AG04450 (cell line): ENCODE measurements at places on chromosomes 2 and 18.
A peak's percentile ranks its signal among the peaks of the same experiment; 100 is the strongest.

GRCh38 chr2:53820711-53821110 lies 33.9 kb downstream of the ERLEC1 start:
- DNase-seq = no peak

- DNase-seq = no peak
Measured at GRCh38 chr18:33706391-33706790, 128.4 kb downstream of the ASXL3 start.

GRCh38 chr2:46302005-46302695 lies 4.9 kb downstream of the EPAS1 start:
- no peak for DNase-seq

DNA sequence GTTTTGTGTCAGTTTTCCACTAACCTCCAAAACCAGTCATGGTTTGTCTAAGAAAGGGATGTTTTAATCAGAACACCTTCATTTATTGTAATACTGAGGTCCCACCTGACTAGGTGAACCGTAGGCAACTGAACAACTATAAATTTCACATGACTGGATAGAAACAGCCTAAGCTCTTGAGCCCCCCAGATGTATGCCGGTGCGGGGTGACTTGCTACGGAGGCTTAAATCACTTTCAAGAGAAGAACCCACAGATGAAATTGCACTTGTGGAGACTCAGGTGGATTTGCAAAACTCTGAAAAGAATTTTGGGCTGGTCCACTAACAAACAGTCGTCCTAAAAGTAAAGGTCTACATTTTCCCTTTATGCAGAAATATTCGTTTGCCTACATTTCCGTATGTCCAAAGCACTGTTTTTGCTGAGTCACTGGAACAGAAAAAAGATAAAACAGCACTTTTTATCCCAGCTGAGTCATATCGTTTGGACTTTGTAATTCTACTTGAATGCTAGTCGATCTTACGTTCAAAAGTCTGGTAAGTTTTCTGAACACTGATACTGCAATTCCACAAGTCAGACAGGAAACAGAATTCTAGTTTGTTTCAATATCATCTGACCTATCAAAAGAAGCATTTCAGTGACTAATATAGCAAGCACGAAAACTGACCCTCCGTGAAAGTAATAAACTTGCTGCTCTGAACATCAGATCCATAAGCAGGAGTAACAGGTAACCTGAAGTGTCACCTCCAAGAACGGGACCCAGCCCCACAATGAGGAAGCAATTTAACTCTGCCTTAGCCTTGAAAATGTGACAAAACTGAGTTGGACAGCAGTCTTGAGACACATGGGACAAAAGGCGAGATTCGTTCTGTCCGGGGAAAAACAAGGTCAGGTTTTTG lies 18.1 kb downstream of the ZNF516 start:
- peak; percentile 84 for DNase-seq

- DNase-seq = no peak
Measured at GRCh38 chr2:78757191-78757590, 268.3 kb upstream of the REG3G start.

DNA sequence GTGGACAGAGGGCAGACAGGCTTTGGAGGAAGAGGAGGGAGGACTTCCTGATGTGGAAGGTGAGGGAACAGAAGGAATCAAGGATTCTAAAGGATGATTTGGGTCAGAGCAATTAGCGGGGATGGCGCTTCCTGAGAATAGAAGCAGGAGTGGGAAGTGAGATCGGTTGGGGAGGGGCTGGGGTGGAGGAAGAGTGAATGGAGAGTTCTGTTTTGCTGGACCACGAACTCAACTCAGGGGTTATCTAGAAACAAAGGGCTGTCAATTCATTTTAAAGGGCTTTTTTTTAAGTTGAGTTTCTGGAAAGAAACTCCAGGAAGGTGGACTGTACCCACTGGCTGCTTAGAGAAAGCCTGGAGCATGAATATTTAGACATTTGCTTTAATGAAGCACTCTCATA lies 54.9 kb downstream of the BCL2L11 start:
- no peak for DNase-seq

- no peak for DNase-seq
Measured at GRCh38 chr2:100683231-100683630, 120.4 kb downstream of the PDCL3 start.

- DNase-seq = no peak
Measured at GRCh38 chr2:134782792-134783191, 55.6 kb upstream of the ACMSD start.

DNA sequence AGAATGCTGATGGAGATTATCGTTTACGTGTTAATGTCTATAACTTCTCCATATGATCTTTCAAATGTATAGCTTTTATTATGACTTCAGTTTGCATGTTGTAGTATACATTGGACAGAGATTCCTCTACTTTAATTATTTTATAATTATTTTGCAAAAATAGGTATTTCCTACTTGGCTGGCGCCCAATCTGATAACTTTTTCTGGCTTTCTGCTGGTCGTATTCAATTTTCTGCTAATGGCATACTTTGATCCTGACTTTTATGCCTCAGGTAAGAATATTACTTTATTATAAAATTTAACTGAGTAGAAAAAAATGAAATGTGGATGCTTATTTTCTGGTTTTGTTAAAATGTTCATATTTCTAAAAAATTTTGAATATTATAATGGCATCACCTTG lies 18.1 kb upstream of the ADGRF3 start:
- no peak for DNase-seq
